ENCODE measurements at places on chromosomes 11 and 22.

DNA sequence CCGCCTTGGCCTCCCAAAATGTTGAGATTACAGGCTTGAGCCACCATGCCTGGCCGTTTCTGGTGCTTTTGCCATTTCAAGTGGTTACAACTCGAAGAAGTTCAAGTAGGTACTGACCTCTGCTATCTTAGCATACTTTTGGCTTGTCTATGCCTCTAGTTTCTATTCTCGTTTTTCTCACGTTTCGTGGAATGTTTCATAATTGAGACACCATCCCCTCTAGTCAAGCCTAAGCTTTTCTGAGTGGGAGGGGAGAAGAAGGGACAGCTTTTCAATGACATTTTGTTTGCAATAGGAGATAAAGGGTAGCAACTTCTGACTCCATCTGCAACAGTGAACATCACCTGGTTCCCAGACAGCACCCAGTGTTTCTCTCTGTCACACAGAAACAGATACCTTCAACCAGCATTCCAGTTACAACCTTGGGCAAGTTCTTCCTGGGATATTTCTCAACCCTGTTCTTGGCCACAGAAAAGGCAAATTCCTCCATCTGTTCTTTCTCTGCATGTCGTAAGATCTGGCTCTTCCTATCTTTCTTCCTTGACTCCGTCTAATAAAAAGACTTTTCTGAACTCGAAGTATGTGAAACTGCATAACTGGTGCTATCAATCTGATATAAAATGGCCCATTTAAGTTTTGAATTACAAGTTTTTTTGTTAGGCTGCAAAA lies 25.5 kb downstream of the DDI1 start:
- DNase-seq, result no peak

- DNase-seq, result no peak
These were observed 4.6 kb upstream of the BIRC3 start for GRCh38 chr11:102312667-102313066.

DNA sequence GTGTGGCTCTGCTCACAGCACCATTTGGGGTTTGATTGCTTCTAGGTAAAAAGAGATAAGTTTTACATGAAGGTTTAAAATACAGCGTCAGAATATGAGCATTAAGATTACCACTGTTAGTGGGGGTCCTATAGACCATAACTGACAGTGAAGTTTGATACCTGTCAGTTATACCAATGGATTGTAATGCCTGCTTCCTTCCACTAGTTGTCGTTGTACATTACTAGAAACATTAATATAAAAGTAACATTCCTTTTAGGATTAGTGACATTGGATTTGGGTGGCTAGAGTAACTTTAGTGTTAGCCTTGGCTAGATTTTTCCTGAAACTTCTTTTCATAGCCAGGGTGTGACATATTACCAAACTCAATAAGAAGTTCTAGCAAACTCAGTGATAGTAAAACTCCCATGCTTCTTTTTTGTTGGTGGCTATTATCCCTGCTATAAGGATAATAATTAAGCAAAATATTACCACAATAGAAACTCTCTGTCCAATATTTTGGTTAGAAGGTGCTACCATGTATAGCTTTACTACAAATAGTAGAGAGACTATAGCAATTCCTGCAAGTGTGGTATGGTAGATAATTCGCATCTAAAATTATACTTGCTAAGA lies 57.1 kb downstream of the FAM181B start:
- DNase-seq, result no peak

DNA sequence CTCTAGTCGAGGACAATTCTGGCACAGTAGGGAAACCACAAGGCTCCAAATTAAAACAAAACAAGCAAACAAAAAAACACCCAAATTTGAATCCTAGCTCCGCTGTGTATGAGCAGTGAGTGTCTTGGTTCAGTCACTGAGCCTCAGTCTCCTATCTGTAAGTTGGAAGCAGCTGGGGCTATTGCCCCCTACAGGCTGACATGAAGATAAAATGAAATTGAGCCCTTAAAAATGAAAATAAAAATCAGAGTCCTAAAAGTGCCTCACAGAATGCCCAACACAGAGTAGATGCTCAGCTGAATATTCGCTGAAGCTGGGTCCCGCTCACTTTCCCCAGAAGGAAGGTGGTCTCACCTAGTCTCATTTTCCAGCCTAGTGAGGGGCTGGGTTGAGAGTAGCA lies 65.2 kb downstream of the PDE2A start:
- DNase-seq, result no peak

DNA sequence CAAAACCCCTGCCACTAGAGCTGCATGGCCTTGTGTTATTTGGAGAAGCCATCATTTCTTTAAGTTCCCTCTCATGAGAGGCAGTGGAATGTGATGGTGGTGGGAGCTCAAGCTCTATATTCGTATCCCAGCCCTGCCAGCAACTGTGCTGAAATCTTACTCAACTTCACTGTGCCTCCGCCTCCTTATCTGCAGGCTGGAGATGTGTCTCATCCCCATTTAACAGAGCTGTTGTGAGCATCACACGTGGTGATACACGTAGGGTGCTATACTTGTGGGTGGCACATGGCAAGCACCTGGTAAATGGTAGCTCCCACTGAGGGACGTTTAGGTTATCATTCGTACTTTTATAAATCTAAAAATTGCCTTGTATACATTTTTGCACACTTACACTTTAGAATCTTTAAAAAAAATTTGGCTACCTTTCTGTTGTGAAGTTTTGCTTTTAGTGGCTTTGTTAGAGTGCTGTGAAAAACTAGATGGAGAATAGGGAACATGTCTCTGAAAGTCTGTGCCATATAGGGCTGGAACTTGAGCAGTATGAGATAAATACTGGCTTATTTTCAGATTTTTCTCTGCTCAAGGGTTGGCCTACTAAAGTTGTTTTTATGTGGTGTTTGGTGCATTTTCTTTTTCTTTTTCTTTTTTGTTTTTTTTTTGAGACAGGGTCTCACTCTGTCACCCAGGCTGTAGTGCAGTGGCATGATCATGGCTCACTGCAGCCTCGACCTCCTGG lies 23.2 kb downstream of the TNRC6B start:
- no peak for DNase-seq

GRCh38 chr11:58919980-58920379 lies 19.3 kb upstream of the GLYATL1 start:
- DNase-seq, result no peak

All from NCI-H2081 (cell line).